Uterus (tissue), 4 donors: ENCODE measurements at places on chromosomes 11 and 22.

- DNase-seq: no peak
These were observed 79.7 kb upstream of the HORMAD2 start for GRCh38 chr22:30000566-30000965.

GRCh38 chr22:30305519-30305905 lies 16.2 kb upstream of the CASTOR1 start:
- peak; percentile 73 for DNase-seq

DNA sequence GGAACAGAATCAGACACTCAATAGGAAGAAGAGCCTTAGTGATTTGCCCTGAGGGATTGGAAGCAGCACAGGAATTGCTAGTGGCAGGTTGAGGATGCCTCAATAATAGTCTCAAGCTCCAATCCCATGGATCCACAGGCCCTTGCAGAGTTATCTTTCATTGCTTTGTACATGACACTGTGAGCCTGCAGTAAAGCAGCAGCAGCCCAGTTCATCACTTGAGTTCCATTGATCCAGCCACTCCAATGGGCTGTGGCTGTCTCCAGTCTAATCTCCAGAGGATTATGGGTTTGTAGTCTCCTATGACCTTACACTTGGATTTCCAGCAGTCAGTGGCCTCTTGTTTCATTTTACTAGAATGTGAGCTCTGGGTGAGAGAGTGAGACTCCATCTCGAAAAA lies 45.4 kb downstream of the AAMDC start:
- no peak for DNase-seq

- no peak for DNase-seq
These were observed 33.4 kb downstream of the GDPD5 start for GRCh38 chr11:75492181-75492820.

GRCh38 chr11:123304828-123305466 lies 109.9 kb upstream of the CLMP start:
- no peak for DNase-seq

GRCh38 chr11:128399251-128400121 lies 187.9 kb downstream of the ETS1 start:
- no peak for DNase-seq

- no peak for DNase-seq
These were observed 454.7 kb upstream of the DDI1 start for GRCh38 chr11:103581760-103582159.

DNA sequence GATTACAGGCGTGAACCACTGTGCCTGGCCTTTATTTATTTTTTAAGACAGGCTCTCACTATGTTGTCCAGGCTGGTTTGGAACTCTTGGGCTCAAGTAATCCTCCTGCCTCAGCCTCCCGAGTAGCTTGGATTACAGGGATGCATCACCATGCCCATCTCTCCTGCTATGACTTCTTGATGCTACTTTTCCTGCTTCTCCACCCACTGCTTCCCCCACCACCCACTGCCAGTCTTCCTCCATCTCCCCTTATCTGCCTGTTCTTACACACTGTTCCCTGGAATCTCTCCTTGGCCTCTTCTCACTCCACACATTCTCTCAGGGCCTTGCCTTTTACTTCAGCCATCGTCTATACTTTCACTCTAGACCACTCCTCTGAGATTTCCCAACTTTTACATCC lies 17.3 kb upstream of the TPP1 start:
- no peak for DNase-seq

GRCh38 chr11:16001899-16002426 lies 354.4 kb downstream of the SOX6 start:
- no peak for DNase-seq

DNA sequence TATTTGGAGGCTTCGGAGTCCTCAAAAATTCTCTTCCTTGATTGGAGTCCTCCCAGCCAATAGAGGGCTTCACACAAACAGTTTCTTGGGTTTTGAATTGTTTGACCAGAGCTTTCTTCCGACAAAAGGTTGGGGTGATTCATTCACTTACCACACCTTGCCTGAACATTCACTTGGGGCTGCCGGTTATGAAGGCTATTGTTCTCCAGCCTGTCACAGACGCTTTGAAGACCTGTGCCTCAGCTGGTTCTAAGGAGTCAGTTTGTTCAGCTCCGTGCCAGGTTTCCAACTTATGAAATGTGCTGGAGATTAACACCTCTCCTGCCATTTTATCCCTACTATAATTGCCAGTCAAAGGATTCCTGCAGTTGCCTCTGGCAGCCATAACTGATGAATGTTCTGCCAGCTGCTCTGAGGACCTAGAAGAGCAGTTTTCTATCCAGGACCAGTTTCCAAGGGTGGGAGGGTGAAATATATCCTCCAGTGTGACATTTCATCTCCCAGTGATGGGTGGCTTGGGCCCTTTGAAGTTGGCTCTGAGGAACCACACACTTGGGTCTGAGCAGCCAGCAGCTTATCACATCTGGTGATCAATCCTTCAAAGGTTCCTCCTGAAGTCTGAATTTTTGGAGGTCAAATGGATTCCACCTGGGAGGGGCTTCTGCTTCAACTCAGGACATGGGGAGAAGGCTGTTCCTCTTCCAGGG lies 31.4 kb downstream of the LIMK2 start:
- no peak for DNase-seq

DNA sequence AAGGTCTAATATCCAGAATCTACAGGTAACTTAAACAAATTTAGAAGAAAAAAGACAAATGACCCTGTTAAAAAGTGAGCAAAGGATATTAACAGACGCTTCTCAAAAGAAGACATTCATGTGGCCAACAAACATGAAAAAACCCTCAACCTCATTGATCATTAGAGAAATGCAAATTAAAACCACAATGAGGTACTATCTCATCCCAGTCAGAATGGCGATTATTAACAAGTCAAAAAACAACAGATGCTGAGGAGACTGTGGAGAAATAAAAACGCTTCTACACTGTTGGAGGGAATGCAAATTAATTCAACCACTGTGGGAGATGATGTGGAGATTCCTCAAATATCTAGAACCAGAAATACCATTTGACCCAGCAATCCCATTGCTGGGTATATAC lies 67.2 kb downstream of the SLC17A6 start:
- DNase-seq: no peak

- no peak for DNase-seq
These were observed 12.6 kb downstream of the UPB1 start for GRCh38 chr22:24507716-24508115.

- DNase-seq: no peak
These were observed 191.1 kb downstream of the NTM start for GRCh38 chr11:131561501-131561900.

DNA sequence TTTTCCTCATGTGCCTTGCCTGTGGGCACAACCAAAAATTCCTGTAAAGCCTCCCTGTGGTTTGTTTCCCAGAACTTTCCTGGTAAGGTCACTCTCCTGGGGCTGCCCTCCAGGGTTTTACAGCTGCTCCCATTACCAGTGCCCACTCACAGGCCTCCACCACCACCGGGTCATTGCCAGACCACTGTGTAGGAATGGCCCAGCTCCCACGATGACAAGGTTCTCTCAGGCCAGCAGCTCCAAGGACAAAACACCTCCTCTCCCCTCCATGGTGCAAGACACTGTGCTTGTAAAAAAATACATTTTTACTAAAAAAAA lies 96.1 kb upstream of the AKIP1 start:
- no peak for DNase-seq

GRCh38 chr11:8685306-8685705 lies 2.7 kb downstream of the RPL27A start:
- no peak for DNase-seq

- no peak for DNase-seq
These were observed 7.6 kb downstream of the TMPRSS5 start for GRCh38 chr11:113698515-113698914.

DNA sequence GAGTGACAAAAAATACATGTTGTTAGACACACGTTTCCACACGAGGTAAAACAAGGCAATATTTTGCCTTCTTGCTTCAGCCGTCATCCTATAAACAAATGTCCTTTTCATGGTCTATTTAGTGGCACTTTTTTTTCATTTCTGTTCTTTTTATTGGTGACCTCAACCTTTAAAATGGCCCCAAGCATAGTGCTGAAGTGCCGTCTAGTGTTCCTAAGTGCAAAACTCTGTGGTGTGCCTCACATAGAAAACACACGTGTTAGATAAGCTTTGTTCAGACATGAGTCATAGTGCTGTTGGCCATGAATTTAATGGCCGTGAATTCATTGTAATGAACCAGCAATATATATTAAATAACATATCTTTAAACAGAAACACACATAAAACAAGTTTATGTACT lies 15.6 kb downstream of the OVCH2 start:
- no peak for DNase-seq

DNA sequence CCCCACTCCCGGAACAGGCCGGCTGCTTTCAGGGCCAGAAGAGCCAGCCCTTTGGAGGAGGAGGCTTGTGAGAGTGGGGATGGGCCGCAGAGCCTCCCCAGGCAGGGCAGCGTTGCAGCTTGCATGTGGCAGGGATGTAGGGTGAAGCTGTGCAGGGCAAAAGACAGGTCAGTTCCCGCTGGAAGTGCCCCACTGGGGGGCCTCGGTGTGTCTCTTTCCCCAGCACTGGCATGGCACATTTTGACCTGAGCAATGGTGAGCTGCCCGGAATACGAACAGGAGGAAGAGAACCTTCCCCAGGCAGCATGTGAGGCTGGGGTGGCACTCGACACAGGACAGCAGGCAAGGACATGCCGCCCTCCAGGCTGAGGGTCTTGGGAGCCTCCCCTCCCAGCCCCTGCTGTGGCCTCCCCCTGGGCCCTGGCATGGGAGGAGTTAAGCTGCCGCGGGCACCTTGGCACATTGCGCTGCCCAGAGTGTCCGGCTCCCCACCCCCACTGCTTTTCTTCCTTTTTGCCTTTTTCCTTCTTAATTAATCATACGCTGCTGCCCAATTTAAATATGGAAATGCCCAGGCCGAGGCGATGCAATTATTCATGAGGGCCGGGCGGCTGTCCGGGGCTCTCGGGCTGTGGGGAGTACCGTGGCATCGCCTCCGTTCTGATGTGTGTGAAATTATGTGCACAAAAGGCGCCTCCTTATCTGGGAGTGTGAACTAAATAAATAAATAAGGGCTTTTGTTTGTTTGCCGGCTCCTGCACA lies 76.0 kb upstream of the WNT7B start:
- DNase-seq: peak; percentile 55

DNA sequence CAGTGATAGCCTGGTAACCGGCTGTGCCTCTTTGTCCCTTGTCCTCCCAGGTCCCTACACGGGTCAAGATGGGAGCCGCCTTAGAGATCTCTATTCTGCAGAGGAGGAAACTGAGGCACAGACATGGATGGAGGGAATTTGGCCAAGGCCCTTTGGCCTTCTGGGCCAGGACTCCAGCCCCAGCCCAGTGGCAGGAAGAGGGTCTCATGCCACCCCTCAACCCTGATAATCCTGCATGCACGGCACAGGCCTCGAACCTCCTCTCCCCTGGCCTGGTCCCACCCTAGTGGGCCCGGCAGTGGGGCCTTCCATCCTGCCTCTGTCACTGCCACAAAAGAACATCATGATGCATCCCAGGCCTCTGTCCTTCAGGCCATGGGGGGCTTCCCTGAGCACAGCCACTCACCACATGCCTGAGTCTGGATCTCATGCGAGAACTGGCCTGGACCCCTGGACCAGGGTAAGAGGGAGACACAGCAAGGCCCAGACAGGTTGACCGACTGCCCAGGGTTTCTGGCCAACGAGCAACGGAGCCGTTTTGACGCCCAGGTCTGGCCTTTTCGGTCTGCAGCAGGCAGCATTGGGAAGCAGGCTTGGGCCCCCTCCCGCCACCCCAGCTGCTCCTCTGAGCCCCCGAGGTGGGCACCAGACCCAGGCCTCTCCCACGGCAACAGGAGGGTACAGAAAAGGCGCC lies 6.5 kb downstream of the LINC01488 start:
- DNase-seq: no peak

GRCh38 chr11:39932966-39933365 lies 1526.5 kb downstream of the LRRC4C start:
- DNase-seq: no peak

GRCh38 chr22:48061726-48062125 lies 1299.3 kb downstream of the TBC1D22A start:
- DNase-seq: no peak
